T1000 (cell line): ENCODE measurements at places on chromosomes 13 and 19.

GRCh38 chr19:18433015-18433691, 4.8 kb downstream of the ISYNA1 start:
- no peak for DNase-seq

DNA sequence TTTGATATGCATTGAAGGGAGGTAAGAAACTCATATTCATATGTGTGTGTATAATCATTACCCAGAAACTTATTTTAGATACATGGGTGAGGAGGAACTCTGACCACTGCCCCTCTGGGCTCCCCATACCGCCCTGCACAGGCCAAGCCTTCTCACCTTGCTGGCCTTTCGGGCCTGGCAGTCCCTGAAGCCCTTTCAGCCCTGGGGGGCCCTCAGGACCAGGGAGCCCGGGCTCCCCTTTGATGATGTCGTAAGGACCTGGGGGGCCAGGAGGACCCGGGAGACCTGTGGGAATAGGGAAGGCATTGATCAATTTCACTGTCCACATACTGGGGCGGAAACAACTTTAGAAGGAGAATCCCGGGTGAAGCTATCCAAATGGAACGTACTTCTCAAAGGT, 142.3 kb downstream of the COL4A1 start:
- DNase-seq, result no peak

DNA sequence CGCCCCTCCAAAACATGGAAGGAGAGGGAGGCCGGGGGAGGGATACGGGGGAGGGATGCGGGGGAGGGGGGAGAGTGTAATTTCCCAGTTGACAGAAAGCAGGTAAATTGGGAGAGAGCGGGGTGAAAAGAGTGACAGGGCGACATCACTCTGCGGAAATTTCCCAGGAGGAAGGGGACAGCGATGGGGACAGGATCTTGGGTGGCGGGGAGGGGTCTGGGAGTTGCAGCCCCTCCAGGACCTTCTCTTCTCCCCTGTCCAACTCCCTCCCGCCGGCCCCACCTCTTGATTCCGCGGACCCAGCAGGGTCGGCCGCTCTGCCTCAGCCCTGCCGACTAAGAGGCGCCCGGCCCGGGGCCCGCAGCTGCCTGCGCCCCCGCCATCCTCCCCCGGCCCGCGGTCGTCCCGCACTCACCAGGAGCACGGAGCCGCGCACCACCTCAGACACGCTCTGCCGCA, 108.0 kb upstream of the DOCK9 start:
- DNase-seq, result no peak

DNA sequence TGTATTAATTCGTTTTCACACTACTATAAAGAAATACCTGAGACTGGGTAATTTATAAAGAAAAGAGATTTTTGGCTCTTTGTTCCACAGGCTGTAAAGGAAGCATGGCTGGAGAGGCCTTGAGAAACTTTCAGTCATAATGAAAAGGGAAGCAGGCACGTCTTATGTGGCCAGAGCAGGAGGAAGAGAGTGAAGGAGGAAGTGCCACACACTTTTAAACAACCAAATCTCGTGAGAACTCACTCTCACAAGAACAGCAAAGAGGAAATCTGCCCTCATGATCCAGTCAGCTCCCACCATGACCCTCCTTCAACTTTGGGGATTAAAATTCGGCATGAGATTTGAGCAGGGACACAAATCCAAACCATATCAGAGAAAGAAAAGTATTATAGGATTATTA, 1255.9 kb upstream of the MIR17HG start:
- no peak for DNase-seq

GRCh38 chr13:97459215-97459777, 25.3 kb downstream of the RAP2A start:
- DNase-seq, result no peak

DNA sequence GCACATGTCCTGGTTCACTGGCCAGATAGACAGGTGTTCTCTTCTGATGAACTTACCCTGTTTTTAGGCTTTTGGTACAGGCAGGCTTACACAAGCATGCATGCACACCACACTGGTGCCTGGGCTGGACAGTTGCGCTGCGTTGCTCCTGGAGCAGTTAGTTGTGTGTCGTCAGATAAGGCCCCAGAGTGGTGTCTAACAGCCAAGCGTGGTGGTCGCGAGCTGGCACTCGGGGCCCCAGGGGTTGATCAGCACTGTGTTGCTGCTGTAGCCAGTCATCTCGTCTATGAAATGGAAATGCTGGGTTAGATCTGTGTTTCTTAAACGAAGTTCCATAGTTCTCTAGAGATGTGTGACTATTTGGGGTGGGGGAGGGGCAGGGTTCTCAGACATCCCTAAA, 24.6 kb upstream of the TEX29 start:
- DNase-seq, result no peak

GRCh38 chr19:50536662-50537305, 23.1 kb upstream of the ASPDH start:
- DNase-seq, result no peak

DNA sequence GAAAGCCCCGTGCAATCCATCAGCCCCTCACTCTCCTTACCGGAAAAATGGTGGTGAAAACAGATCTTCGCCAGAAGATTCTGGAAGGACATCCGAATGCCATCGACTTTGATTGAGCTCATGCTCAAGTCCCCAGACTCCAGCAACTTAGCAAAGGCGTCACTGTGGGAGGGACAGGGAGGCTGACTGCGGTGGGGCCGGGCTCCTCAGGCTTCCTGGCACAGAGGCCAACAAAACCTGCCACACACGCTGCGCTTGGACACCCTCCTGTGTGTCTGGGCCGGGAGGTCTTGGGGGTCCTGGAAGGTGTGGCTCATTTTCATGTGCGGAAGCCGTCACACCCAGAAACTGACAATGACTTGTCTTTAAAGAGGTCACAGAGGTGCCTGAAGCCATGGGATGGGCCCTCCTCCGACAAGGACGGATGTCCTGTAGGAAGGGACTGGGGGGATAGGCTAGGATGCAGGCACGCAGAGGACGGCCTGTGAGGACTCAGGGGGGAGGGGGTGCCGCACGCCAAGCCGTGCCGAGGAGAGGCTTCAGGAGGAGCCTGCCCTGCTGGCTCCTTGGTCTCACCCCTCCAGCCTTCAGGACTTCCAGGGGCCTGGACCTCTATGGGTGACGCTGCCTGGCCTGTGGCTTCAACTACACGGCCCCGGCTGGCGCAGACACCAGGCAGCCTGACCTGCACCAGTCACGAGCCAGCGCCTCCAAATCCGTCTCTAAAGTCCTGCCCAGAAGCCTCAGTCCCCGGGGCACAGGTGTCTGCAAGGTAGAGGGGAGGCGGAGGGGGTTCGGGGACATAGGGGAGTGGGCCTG, 12.5 kb downstream of the IZUMO4 start:
- DNase-seq, result no peak
